ENCODE measurements at places on chromosomes 16 and 17. TPM values are rescaled to one million over a fixed set of nuclear protein-coding genes. Genes with fewer than 3 reads are reported as not detected.

GRCh38 chr17:41012326-41013120, 3.6 kb upstream of the KRTAP3-1 start:
- DNase-seq: no peak

- no peak for DNase-seq
Observed at GRCh38 chr17:40194821-40195220, 17.6 kb downstream of the RAPGEFL1 start.

- peak; percentile 7 for DNase-seq
Observed at GRCh38 chr17:34581446-34582184, 2.2 kb downstream of the TMEM132E start.

- DNase-seq: no peak
Observed at GRCh38 chr17:72846399-72846798, 246.1 kb downstream of the SLC39A11 start.

- DNase-seq: no peak
Observed at GRCh38 chr16:47197536-47198179, 53.9 kb upstream of the NETO2 start.

Gene USP43
- 0.13 TPM for total RNA-seq

DNA sequence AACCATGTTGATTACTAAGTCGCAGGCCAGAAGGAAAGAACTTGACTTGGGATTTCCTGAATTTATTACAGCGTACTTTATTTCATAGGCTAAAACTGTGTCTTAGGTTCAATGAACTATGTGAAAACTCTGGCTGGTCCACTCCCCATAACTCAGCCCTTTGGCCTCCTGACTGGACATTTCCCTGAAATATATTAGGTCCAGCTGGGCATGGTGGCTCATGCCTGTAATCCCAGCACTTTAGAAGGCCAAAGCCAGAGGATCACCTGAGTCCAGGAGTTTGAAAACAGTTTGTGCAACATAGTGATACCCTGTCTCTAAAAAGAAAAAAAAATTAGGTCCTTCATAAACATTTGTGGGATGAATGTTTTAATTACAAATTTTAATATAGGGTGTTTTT, 97.0 kb downstream of the CYLD start:
- DNase-seq: no peak

Gene COL1A1
- under 0.01 TPM for total RNA-seq

DNA sequence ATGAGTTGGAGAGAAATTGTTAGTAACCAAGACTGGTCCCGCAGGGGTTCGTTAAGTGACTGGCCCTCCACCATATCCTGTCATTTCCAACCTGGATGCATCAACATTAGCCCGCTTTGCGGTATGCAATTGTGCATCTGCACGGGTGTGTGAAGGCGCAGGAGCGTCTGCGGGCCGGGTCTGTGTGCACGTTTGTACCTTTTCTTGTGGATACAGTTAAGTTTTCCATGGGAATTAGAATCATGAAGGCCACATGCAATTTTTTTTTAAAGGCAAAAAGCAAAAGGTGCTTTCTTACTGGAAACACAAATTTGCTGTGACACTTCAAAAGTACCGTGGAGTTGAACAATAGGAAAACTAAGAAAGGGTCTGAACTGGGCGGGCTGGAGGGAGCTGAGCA, 355.4 kb upstream of the ZFHX3 start:
- no peak for DNase-seq

DNA sequence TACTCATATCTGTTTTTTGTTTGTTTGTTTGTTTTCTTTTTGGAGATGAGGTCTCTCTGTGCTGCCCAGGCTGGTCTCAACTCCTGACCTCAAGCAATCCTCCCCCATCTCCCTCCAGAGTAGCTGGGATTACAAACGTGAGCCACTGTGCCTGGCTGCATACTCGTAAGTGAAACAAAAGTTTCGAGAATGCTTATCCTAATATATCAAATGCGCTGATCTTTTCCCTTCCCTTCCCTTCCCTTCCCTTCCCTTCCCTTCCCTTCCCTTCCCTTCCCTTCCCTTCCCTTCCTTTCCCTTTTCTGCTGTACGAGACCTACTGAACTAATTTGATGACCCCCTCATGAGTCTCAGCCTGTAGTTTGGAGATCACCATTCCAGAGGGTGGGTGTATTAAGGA, 122.1 kb downstream of the RGS9 start:
- no peak for DNase-seq
